ENCODE measurements at places on chromosomes 5 and 9.

GRCh38 chr9:25029743-25030142 lies 484.0 kb upstream of the IZUMO3 start:
- DNase-seq: no peak

DNA sequence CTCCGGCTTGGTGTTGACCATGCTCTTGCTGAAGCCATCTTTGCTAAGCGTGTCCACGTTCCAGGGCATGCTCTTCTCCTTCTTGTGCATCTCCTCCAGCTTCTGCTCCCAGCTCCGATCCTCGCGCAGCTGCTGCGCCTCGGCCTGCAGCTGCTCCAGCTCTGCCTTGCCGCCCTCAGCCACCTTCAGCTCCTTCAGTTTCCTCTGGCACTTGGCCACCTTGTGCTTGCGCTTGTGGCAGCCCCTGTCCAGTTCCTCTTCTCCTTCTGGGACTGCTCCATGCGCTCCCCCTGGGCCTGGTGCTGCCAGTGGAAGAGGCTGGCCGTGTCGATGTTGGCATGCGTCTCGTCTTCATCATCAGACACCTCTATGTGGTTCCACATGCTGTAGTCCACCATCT lies 128.3 kb upstream of the CLINT1 start:
- no peak for DNase-seq

DNA sequence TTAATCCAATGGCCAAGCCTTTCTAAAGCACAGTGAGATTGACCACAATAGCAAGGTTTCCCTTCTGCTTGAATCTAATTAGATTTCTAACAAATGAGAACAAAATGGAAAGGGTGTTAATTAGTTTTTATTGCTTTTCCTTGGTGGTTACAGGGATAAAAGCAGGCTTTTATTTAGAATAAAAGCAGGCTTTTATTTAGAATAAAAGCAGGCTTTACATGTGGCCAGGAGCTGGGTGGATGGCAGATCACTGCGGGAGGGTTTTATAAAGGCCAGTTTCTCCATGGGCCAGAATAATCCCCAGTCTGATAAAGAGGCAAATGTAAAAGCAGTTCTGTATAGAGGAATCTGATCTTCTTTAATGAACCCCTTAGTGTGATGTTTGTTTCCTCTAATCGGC lies 470.2 kb downstream of the TMEM232 start:
- DNase-seq: no peak

DNA sequence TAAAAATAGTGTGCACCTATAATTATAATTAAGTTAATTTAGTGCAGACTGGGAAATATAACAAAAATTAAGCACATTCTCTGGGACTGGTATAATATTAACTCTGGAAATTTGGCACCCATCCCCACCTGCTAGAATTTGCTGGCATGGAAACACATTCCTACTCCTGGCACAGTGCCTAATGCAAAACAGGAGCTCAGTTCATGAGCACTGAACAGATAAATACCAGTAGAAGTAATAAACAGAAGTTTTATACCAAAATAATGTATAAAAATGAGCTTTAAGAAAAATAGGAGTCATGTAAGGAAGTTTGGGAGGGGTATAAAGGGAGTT lies 23.7 kb upstream of the NPR3 start:
- DNase-seq: no peak

DNA sequence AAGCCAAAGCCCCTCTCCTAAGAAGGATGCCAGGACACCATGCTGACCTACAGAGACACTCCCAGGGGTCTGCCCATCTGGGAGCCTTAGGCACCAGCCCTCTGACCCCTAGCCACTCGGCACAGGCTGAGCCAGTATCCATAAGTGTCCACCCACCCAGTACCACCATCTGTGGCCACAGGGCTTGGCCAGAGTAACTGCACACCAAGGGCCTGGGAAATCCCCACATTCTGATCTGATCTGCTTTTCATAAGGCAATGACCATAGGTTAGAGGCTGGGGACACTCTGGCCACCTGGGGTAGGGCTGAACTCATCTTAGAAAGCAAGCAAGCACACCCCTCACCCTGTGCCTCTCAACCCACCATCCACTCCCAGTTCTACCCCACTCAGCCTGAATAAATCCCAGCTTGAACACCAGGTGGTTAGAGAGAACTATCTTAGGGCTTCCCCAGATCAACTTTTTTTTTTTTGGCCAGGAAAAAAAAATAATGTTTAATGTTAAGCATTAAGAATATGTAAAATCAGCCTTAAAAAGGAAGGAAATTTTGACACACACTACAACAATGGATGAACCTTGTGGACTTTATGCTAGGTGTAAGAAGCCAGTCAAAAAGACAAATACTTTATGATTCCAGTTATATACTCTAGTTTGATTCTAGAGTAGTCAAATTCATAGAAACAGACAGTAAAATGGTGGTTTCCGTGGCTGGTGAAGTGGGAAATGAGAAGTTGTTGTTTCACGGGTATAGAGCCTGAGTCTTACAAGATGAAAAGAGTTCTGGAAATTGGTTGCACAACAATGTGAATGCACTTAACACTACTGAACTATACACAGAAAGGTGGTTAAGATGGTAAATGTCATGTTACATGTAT lies 6.2 kb downstream of the GNPDA1 start:
- peak; percentile 46 for DNase-seq

DNA sequence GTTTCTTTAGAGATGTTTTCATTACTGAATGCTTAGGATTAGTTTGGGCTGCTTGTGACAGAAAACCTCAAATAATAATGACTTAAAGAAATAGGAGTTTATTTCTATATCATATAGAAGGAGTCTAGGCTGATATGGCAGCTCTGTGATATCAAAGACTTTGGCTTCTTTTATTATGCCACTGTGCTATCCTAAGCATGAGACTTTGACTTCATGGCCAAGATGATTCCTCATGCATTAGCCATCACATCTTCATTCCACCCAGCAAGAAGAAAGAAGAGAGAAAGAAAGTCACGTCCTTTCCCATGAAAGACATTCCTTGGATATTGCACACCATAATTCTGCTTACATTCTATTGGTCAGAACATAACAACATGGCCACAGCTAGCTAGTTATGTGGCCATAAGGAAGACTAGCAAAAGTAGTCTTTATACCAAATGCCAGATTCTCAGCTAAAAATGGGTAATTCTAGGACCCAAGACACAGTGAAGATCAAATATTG lies 76.2 kb downstream of the DAPK1 start:
- DNase-seq: no peak

DNA sequence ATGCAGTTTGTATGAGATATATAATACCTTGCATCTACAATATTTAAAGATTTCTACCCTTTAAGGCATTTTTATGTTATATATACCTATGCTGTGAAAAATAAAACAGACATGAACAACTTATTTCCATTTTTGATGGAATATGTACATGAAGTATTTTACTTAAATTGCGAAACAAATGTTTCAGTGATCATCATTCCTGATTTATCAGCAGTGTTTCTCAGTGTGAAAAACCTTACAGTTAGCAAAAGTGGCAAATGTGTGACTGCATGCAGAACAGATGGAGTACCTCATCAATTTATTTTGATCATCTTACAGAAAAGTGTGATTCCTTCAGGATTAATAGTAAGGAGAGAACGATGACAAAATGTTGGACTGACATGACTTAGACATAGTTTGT lies 43.1 kb downstream of the PRR16 start:
- DNase-seq: no peak

GRCh38 chr9:109903515-109904138 lies 123.6 kb downstream of the PALM2AKAP2 start:
- peak; percentile 88 for DNase-seq

Measured in GM12865 (cell line).